ENCODE measurements at places on chromosomes 16 and 17.

GRCh38 chr17:79845601-79845949 is 6.3 kb upstream of the CBX4 start:
- DNase-seq = no peak

DNA sequence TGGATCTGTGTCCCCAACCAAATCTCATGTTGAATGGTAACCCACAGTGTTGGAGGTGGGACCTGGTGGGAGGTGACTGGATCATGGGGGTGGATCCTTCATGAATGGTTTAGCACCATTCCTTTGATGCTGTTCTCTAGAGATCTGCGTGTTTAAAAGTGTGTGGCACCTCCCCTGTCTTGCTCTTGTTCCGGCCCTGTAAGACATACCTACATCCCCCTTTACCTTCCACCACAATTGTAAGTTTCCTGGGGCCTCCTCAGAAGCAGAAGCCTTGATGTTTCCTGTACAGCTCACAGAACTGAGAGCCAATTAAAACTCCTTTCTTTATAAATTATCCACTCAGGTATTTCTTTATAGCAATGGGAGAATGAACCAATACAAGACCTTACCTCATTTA is 257.7 kb downstream of the XYLT1 start:
- no peak for DNase-seq

DNA sequence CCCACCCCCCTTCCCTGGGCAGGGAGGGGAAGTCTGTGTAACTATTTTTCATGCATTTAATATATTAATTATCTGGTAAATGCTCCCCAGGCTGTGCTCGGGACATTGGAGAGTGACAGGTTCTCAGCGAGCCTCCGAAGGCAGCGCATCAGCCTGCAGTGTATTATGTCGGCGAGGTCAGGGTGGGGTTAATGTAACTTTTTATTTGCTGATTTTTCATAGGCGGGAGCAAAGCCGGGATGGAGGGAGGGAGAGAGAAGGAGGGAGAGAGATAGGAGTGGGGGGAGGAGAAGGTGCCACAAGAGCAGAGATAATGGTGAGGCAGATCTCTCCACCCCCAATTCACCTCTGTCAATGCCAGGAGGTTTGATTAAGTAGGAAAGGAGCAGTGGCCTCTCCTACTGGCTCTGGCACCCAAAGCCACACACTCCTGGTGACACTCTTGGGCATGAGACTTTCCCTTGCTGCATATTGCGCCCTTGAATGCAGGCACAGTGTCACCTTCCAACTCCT is 104.0 kb downstream of the MRM1 start:
- no peak for DNase-seq

DNA sequence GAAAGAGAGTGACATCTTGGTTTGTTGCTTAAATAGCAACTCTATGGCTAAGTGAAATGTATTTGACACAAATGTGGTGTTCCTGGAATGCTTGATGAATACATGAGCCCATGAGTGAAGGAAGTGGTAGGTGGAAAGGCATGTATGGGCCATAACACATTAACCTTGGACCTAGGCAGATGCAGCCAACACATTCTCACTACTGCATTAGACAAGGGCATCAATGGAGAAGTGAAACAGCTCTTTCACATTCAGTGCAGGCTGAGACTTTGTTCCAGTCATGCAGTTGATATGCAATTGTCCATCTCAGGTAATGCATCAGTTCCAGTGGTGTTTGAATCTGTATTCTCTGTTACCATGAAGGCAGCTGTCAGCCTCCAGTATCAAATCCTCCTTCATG is 133.6 kb downstream of the HS3ST3B1 start:
- no peak for DNase-seq

DNA sequence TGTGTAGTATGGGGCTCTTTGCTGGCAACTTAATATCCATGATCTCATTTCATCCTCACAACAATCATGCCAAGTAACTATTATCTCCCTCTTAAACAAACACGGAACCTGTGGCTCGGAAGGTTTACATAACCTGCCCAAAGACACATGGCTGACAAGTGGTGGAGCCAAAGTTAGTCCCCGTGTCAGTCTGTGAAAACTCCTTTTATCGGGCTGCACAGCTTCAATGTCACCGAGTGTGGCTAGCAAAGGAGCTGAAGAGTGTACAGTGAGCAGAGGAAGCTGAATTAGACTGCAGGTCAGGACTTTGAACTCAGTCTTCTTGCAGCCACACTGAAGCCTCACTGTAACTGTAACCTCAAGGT is 80.3 kb downstream of the PARN start:
- DNase-seq = no peak

- no peak for DNase-seq
Observed at GRCh38 chr17:76124582-76125390, 16.3 kb downstream of the FOXJ1 start.

- no peak for DNase-seq
Observed at GRCh38 chr16:2819179-2819938, 2.3 kb downstream of the PRSS21 start.

DNA sequence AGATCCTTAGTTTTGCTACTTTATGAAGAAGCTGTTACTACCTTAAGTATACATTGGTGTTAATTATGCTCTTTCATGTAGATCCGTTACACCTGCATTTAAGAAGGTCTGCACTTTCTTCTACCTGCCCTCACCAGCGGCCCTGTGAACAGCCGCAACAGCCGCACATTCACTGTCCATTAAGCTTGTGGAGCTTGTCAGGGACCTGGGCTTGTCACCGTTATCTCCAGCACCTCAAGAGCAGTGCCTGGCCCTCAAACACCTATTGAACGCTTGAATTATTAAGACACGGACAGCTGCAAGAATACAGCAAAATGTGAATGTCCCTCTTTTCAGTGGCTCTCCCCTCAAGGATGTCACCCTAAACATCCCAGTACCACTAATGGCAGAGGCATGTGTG is 3.0 kb upstream of the MXRA7 start:
- DNase-seq = no peak

DNA sequence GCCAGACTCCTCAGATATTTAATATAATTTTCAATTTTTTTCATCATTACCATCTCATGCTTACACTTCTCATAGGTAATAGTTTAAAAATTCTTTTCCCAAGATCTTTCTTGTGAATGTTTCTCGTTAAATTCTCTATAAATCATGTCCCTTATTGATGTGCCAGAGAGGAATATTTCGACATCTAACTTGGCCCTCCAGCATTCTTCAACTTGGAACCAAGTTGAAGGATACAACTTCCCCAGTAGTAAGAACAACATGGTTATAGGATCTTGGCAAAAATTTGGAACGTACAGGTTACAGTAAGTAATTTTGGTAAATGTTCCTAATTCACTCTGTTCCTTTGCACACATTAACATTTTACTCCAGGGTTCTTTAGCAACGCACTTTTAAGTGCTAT is 731.8 kb downstream of the CDH11 start:
- DNase-seq = no peak

DNA sequence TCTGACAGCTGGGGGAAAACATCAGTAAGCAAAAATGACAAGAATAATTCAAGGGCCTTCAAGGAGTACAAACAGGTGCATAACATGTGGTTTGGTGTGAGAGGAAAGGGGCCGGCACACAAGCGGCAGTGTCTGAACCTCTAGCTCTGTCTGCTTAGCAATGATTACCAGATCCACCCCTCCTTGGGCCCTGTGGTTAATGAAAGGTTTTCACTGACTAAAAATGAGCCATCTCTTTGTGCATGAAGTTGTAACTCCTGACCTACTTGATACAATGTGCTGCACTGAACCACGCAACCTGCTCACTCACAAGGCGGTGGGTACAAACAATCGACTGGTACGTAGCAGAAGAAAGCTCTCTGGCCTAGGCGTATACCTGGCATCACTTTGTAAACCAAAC is 15.1 kb downstream of the FAM117A start:
- no peak for DNase-seq

DNA sequence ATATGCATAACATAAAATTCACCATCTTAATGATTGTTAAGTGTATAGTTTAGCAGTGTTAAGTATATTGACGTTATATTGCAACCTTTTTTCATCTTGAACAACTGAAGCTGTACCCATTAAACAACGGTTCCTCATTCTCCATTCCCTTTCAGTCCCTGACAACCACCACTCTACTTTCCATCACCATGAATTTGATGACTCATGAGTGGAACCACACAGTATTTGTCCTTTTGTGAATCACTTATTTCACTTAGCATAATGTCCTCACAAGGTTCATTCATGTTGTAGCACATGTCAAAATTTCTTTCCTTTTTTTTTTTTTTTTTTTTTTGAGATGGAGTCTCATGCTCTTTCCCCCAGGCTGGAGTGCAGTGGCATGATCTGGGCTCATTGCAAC is 46.0 kb downstream of the HOXB1 start:
- DNase-seq = no peak

GRCh38 chr16:10870808-10871156 is 6.2 kb upstream of the CIITA start:
- no peak for DNase-seq

DNA sequence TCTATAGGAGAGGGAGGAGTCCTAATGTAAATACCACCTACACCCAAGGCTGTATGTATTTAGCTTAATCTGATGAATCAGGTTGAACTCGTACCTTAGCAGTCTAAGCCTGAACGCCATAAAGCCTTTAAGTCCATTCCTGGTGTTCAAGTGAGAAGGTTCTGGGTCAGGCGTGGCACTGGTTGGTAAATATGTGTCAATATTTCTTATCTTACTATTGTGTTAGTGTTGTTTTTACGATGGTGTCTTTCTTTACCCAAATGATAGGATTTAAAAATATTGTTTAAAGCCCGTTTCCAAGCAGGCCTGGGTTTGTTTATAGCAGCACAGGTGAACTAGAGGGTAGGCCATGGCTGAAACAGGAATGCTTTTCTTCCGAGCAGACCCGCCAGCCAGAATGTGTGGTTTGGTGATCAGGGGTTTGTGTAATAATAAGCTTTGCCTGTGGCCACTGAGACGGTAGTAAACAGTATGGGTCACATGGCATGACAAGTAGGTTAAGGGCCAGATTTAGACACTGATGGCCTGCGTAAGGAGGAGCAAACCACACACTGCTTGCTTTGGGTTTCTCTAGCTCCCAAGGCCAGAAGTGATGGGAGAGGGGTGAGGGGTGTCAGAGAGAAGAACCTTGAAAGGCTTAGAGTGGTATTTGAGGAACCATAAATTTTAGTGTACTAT is 3.3 kb downstream of the TMEM94 start:
- no peak for DNase-seq

- no peak for DNase-seq
Observed at GRCh38 chr16:51159865-51160264, 8.8 kb upstream of the SALL1 start.

- no peak for DNase-seq
Observed at GRCh38 chr16:8958344-8959167, 5.2 kb downstream of the USP7 start.

GRCh38 chr17:78337244-78338109 is 22.4 kb downstream of the SOCS3 start:
- no peak for DNase-seq

DNA sequence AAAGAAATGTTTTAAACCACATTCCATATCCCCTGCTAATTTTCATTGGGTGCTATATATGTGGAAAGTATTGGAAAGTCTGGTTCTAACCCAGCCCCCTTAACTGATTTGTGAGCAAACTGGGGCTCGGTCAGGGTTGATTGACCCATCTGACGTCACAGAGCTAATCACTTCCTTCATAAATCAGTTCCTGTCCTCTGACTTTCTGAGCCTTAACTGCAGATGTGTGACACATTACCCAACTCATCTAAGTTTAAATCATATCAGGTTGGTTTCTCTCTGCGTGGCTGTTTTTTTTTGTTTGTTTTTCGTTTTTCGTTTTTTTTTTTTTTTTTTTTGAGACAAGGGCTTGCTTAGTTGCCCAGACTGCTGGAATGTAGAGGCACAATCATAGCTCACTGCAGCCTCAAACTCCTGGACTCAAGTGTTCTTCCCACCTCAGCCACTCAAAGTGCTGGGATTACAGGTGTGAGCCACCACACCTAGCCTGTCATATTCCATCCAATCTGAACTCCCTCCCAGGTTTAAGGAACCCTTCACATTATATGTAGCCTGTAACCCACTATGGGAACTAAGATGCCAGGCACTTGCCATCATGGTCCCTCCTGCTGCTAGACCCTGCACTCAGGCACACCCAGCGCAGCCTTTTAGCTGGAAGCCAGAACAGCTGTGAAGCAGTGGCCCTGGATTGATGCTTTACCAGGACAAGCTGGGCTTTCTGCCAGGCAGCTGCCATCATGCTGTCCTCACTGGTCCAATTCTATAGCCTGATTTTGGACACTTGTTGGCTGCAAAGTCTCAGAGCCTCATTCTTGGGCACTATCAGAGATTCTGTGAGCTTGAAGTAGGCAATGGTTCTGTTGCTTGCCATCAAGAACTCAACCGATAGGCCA is 6.9 kb upstream of the BPTF start:
- DNase-seq = no peak

- no peak for DNase-seq
Observed at GRCh38 chr16:82241469-82242052, 71.5 kb upstream of the MPHOSPH6 start.

DNA sequence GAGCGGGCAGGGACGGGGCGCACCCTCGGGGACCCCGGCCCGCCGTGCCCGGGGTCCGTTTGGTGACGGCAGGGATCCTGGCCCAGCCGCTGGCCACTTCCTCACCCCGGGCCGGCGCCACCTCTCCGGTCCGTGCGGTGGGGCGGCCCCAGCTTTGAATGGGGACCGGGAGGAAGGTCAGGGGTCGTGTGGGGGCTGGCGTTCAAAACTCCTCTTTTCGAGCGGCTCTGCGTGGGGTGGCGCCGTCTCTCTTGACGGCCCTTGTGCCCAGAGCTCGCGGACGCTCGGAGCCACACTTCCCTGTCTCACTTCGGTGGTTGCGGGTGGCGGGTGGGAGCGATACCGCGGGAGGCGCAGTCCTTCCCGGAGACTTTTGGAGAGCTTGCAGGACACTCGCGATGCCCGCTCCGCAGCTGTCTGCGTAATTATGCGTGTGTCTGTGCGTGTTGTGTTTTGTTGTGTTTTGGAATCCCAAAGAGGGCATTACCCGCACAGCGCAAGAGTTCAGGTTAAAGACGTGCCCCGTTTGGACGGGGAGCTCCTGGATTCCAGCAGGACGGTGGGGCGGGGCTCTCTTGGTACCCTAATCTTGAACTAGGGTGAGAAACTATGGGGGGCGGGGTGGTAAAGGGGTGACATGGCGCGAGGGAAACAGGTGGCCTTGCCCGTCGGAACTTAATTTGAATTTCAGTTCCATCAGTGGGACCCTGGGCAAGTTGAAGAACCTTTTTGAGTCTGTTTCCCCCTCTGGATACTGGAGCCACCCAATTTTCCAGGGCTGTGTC is 637 bp downstream of the PLCG2 start:
- DNase-seq = no peak

GRCh38 chr16:57031156-57031555 is 41.8 kb downstream of the NLRC5 start:
- DNase-seq = no peak

- DNase-seq = no peak
Observed at GRCh38 chr16:88499836-88500251, 46.8 kb downstream of the ZFPM1 start.

- no peak for DNase-seq
Observed at GRCh38 chr17:46758614-46759013, 59.9 kb downstream of the WNT3 start.

All from brain pericyte (primary cell).